ENCODE measurements at places on chromosomes 13 and 19.

GRCh38 chr19:19563348-19563848, 25.3 kb downstream of the CILP2 start:
- no peak for DNase-seq

DNA sequence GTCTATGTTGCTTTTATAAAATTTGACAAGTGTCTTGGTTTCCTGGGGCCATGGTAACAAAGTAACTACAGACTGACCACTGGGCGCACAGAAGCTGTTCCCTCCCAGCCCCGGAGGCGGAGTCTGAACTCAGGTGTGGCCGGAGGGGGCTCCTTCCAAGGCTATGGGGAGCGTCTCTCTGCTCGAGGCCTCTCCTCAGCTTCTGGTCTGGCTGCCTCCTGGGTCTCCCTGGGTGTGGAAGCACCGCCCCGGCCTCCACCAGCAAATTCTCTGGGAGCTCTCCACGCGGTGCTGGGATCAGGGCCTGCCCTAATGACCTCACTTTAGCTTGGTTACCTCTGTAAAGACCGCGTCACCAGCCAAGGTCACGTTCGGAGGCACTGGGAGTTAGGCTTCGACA, 45.7 kb upstream of the F7 start:
- DNase-seq, result no peak

DNA sequence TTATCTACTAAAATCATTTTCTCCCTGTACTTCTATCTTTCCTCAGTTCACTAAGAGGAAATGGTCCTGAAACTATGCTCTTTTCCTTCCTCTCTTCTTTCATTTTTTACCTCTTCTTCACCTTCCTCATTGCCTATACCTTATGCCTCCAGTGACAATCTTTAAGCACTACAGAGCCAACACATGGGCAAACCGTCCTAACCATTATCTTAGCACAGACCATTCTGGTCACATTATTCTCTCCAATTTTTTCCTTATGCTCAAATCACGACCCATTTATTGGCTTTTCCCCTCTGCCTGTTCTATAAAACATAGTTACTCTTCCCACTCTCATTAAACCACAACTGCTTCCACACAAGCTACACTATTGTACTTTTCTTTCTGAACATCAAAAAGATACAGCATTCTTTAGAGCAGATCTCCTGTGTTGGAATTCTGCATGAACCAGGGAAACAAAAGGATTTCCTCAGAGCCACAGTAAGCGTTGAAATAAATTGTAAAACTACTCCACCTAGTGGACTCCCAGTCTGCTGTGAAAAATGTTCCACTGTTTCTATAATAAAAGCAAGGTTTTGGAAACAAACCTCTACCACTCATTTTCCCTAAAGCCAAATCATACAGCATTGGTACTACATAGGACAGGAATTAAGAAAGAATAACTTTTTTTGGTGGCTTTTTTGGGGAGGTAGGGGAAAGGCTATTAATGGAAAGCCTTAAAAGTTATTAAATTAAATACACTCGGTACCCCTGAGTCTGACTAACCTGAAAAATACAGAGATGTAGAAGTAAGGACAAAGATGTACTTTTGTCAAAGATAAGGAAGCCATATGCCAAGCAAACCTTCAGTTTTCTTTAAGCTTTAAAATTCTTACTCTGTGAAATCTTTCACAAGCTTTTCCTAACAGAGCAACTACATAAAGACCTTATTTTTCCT, 19.5 kb downstream of the NUFIP1 start:
- no peak for DNase-seq

DNA sequence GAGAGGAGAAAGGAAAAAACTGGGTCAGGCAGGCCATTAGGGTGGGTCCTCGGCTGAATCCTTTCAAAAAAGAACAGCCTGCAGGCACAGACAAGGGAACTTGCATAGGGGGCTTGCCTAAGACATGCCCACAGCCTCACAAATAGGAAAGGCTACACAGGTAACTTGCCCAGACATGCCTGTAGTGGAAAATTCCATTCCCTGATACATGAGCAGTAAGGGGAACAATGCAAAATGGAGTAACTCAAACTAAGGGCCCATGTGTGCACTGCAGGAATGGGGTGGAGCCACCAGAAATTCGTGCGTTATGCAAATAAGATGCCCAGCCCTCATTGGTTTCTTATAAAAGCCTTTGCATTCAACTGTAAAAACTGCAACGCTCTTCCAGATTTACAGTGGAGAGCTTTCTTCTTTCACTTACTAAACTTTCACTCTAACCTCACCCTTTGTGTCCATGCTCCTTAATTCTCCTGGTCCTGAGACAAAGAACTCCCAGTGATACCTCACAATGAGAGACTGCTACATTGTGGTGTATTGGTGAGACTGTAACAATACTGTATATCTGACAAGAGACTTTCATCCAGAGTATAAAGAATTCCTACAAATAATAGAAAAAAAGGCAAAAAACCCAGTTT, 59.5 kb upstream of the SLITRK1 start:
- no peak for DNase-seq

- no peak for DNase-seq
Measured at GRCh38 chr19:6473647-6474046, 7.9 kb downstream of the DENND1C start.

DNA sequence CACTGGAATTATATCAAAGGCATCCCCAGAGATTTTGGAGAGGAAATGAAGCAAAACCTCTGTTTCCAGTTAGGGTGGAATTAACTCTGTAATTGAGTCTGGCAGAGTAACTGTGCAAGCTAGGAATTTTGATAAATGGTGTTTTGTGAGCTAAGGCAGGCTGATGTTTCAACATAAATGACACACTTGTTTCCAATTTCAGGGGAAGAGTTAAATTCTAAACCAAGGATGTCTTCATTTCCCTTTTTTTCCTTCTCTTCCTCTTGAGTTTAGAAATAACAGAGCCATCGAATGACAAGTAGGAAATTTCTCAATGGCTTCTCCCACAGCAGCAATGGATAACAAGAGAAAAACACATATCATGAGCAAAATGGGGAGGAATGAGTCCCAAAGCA, 131.2 kb downstream of the IRS2 start:
- no peak for DNase-seq

DNA sequence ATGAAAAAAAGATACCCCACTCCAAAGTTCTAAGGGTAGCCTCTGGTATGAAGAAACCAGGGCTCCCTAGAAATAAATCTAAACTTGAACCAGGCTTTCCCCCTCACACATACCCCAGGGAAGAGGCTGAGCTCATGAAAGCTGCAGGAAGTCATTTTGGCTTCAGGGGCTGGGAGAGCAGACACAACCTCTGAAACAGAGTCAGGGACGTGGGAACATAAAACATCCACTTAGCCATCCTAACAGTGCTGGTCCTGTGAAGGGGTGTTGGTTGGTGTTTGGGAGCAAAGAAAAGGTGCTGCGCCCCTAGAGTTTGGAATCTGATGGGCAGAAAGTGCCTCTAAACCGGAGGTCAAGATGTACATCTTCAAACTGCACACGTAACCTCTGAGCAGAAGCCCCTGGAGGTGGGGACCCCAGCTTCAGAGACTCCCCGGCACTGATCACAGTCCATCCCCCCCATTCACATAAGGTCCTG, 15.8 kb downstream of the RAB3D start:
- no peak for DNase-seq

GRCh38 chr13:112219740-112220139, 152.8 kb downstream of the SOX1 start:
- DNase-seq, result no peak

- DNase-seq, result no peak
Measured at GRCh38 chr19:4991538-4991937, 22.6 kb downstream of the KDM4B start.

DNA sequence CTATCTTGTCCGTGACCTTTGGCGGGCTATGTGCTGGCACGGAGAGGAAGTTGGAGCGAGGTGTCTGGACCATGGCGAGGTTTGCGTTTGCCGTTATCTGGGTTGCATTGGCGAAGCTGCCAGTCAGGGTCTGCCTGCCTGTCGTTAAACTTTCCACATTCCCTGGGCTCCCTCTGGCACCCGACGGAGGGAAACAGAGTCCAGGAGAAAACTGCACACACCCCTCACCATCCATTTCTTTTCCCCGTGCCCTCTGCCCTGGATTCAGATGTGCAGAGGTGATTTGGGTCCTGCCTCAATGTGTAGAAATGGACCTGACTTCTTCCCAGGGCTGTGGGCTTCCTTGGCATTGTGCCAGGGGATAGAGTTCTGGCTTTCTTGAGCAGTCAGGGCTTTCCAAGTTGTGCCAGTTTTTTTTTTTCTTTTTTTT, 142.4 kb downstream of the URI1 start:
- DNase-seq, result no peak

DNA sequence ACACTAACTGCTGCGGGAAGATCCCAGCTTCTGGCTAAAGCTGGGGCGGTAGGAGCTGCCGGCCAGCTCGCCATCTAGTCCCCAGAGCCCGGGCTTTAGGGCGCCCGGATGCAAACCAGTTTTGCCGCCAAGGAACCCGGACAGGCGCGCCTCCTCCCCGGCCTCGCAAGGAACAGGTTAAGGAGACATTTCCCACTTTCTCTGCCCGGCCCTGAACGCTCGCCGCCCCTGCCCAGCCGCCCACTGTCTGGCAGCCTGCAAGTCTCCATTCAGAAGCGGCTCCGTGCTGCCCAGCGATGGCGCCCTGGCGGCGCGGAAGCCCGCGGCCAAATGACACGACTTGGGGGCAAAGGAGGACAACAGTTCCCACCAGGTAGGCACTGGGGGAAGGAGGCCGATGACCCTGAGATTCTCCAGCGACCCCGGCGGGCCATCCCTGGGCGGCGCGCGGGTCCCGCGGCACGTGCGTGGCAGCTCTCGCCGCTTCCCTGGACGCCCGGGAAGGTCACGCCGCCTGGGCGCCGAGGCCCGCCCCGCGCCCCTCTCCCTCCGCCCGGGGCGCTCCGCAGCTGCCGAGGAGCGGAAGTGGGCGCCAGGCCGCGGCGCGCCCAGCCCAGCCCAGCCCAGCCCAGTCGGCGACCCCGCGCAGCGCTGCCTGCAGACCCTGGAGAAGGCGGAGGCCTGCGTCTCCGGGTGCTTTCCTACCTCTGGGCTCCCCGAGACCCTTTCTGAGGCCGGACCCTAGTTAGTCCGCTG, 42.2 kb upstream of the HNRNPA1L2 start:
- DNase-seq, result no peak

- DNase-seq, result no peak
Measured at GRCh38 chr13:113283904-113284303, 13.1 kb upstream of the LAMP1 start.

- no peak for DNase-seq
Measured at GRCh38 chr19:41893899-41894298, 10.9 kb downstream of the ARHGEF1 start.

- DNase-seq, result no peak
Measured at GRCh38 chr13:27654816-27655215, 33.1 kb downstream of the POLR1D start.

DNA sequence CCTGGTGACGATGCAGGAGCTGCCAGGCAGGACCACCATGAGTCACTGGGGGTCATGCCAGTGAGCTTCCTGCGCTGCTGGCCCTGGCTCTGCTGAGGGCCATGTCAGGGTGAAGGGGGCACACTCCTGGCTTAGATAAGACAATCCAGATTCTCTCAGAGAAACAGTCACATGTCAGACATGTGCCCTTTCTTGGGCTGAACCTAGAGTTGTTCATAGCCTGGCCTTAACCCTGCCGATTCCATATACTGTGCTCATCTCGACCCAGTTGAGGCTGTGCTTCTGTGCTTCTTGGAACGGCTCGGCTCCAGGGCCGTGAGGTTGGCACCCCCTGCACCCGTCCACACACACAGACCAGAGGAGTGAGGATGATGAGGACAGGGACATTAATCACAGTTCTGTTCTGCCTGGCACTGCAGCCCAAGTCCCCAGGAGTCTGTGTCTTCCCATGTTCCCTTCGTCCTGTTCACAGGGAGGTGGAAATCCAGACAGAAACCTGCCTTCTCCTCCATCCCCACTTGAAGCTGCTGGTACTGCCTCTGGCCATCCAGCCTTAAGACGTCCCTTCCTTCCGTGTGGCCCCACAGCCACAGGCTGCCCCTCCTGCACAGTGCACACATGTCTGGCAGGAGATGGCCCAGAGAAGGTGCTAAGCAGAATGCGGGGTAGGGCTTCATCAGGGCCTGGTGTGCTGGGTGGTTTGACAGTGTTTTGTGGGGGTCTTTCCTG, 50.0 kb downstream of the LYL1 start:
- DNase-seq, result no peak

DNA sequence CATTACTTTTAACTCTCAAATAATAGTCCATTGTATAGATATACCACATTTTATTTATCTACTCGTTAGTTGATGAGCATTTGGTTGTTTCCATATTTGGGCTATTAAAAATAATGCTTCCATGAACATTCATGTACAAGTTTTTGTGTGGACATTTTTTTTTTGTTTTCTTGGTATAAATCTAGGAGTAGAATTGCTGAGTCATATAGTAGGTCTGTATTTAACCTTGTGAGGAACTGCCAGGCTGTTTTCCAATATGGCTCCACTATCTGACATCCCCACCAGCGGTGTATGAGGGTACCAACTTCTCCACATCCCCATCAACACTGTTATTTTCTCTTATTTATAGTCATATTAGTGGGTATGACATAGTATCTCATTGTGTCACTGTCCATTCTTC, 143.1 kb downstream of the RAP2A start:
- DNase-seq, result no peak

DNA sequence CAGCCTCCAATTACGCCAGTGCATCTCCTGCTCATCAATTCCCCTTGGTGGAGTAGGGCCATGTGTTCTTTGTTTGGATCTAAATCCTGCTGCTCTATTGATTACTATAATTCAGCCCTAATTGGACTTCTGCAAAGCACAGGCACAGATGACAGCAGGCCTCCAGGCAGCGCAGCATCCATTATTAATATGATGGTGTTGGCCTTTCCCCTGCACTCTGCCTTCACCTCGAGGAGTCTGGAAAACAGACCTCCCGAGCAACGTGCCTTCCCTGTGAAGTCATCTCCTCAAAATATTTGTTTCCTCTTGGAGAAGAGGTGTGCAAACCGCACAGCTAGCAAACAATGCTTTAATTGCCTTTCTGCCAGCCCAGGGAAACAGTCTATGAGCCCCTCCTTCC, 92.5 kb downstream of the UQCRFS1 start:
- no peak for DNase-seq

DNA sequence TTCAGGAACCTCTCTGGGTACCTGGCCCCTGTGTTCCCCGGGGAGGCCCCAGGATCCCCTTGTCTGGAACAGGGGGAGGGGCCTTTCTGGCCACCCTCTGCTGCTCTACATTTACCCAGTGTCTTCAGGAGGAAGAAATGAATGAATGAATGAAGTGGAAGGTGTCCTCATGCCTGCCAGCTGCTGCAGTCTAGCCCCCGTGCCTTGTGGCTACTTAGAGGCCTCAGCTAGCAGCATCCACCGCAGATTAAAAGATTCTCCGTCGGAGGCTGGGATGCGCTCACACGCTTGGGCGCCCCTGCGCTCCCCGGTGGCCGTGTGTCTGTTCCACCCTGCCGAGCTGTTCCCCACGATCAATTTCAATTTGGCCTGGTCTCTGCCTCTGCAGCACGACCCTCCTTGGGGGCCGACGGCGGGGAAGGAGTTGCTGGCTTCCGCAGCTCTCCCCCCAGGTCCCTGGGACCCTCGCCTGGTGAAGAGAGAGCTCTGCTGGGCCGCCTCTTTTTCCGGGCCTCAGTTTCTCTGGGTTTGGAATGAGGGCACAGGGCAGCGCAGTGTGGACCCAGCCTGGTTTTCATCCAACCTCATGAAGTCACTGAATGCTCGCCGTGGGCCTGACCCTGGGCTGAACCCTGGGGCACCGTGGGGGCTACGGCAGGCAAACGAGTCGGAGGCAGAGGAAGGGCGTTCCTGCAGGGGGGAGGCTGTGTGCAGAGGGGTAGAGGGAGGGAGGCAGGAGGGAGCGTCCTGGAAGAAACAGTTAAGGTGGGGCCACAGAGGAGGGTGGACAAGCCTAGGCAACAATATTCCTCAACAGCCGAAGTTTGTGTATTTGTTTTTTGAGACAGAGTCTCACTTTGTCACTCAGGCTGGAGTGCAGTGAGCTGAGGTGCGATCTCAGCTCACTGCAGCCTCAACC, 28.3 kb downstream of the EFNA2 start:
- DNase-seq, result no peak

Data from CD4-positive, alpha-beta T cell treated with Interleukin-4 for 1 hour (primary cell).